DMS153 (cell line): ENCODE measurements at places on chromosomes 4 and X.

DNA sequence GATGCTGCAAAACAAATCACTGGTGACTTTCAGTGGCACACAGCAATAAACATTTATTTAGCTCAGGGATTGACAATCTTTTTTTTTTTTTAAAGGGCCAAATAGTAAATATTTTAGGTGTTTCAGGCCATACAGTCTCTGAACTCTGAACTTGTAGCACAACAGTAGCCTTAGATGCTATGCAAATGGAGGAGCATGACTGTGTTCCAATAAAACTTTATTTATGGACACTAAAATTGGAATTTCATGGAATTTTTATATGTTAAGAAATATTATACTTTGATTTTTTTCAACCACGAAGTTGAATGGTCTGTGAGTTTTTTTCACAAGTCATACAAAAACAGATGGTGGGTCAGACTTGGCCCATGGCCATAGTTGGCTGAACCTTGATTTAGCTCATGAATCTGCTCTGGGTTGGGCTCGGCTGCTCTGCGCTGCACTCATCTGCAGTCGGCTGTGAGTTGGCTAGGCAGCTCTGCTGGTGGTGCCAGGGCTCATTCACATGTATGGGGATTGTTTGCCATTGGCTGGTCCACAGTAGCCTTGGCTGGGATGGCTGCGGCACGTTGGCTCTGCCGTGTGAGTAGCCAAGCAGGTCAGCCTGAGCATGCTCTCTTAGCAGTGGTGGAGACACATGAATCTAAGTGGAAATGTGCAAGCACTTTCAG, 231.7 kb upstream of the PGRMC2 start:
- DNase-seq, result no peak

- DNase-seq, result no peak
These were observed 5.7 kb downstream of the DOK7 start for GRCh38 chr4:3468804-3469203.

GRCh38 chrX:79601341-79602131, 234.4 kb upstream of the ITM2A start:
- DNase-seq, result peak; percentile 62

- DNase-seq, result no peak
These were observed 8.2 kb upstream of the AFF1 start for GRCh38 chr4:86926435-86927086.

GRCh38 chrX:131840799-131841495, 182.2 kb upstream of the STK26 start:
- no peak for DNase-seq

- no peak for DNase-seq
These were observed 52.6 kb upstream of the NAP1L2 start for GRCh38 chrX:73267206-73267605.

- DNase-seq, result no peak
These were observed 23.9 kb upstream of the MSN start for GRCh38 chrX:65643531-65644052.

DNA sequence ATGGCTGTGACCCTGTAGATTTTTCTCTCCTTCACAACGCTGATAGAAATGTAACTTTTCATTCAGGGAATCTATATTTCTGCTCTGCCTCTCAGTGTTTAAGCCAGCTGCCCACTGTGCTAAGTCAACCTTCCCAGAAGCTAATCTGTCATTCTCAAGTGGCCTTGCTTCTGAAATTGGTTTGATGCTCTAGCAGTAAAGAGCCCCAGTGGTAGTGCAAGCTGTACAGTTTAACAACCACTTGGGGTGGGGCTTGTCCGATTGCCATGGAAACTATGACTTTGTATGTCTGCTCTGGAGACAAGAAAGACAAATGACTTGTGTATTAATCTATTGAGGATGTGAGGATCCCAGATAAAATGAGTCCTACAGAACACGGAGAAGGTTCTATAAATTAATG, 620.9 kb upstream of the GALNT7 start:
- DNase-seq, result peak; percentile 46

GRCh38 chr4:93659629-93660028, 168.9 kb upstream of the ATOH1 start:
- DNase-seq, result no peak

DNA sequence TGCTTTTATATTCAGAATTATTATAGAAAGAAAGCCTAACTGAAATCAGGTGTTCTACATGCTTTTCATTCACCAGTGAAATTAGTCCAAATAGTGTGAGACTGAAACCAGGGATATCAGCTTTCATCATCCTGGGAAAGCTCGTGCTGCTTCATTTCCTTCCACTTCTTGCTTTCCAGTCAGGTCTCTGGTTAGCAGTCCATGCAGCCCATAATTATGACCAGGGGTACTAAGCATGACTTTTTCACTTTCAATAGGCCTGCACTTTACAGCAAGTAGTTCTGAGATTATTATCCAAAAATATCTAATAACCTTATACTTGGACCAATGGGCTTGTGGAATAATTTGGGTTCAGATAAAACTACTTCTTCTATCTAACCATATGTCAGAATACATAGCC, 673.2 kb upstream of the MAGEB2 start:
- DNase-seq, result no peak

DNA sequence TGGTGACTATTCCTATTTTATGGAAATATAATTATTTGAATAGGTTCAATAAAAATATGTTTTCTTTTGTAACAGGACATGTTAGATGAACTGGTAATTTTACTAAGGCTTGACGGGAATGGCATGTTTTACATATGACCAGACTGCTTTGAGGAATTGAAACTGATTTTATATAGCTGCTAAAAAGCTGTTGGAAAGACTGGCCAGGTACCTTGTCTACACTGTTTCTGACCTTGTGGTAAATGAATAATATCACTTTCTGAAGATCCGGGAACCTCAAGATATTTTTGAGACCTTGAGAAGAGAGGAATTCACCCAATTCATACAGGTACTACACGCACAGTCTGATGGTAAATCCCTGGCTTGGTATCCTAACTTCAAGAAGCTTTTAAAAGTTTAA, 42.1 kb upstream of the USP46 start:
- no peak for DNase-seq

DNA sequence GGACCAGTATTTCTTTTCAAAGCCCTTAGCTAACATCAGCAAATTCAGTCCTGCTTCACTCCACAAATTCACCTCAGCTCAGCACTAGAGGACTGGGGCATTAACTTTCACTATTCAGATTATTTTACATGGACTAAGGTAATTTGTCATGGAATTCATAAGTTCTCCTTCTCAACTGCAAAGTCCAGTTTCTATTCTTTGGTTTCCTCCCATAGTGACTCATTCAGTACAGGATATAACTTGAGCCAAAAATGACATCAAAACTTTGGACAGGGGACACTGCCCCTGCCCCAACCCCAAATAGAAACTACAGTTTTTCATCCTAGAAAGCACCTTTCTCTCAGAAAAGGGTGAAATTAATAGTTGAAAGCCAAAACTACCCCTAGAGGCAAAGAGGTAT, 52.7 kb downstream of the COX7B2 start:
- DNase-seq, result no peak

- peak; percentile 19 for DNase-seq
These were observed at the start of gene STBD1 for GRCh38 chr4:76305971-76306881. Gene STBD1 (plus strand): TSS chr4:76306733. CDS start chr4:76306770, 37 bp downstream.

GRCh38 chrX:40237731-40238178, 140.0 kb upstream of the BCOR start:
- no peak for DNase-seq

DNA sequence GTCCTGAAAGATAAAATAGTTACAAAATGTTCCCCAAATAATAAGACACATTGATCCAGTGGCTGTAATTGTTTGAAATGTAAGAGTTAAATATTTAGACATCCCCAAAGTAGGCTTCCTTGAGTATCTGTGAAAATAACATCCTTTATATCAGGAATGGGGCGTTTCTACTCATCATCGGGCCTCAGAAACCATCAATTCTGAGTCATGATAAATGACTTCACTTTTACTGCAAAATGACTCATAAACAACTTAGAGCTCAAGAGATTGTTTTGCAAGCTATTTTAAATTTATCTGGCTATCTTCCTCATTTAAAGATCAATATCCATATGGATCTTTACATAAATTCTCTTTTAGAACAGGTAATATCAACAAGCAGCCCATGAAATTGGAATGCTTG, 369.4 kb upstream of the CNKSR2 start:
- no peak for DNase-seq

DNA sequence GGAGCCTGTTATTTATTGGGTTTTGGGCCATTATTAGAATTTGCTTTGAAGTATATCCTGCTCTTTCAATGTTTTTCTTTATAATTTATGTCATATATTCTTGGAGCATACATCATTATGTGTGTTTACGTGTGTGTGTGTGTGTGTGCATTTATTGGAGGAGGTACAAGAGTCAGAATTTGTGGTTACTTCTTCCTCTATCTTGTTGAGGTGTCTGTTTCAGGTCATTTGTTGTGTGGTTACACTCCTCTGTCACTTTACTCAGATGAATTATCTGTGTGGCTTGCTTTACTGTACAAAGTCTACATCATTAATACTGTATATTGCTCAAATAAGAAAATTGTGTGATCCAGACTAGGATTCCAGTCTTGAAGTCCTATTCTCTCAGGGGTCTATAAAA, 1957.4 kb upstream of the TENM3 start:
- DNase-seq, result no peak

- no peak for DNase-seq
These were observed 3.4 kb downstream of the CYBB start for GRCh38 chrX:37783305-37783704.

GRCh38 chrX:69107747-69108401, 57.4 kb downstream of the PJA1 start:
- DNase-seq, result no peak

- DNase-seq, result no peak
These were observed 102.1 kb upstream of the STS start for GRCh38 chrX:7045238-7045955.

GRCh38 chr4:176584031-176584606, 208.6 kb downstream of the VEGFC start:
- no peak for DNase-seq

DNA sequence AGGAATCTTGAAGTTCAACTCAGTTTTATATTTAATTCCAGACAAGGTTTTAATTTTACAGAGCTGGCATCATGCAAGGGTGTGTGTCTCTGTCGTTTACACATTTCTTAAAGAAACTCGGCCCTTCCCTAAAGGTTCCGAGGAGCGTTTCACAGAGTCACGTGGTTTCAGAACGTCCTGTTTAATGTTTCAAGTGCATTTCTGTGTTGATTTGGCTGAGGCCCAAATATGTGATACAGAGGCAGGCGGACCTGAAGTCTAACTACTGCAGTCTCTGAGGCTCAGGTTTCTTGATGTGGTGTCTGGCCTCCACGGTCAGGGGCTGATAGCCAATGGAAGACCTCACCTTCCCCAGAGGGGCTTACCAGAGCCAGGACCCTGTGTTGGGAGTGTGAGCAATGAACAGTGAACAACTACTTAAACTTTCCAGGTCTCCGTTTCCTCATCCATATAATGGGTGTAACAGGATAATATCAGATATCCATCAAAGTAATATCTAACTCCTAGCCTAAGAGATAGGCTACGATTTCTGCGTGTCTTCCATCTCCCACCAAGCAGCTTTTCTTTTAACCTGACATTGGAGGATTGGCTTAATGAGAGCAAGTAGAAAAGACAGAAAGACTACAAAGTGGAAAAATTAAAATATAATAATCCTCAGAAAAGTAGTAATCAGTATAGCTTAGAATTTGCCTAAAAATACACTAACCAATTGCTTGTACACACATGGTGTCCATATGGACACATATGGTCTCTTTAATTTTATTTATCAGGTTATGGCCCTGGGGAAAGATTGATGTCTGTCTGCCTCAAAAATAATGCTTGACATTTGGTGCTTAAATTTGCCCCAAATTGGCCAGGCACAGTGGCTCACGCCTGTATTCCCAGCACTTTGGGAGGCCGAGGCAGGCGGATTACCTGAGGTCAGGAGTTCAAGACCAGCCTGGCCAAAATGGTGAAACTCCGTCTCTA, 50.0 kb upstream of the TRIM2 start:
- DNase-seq, result peak; percentile 49

GRCh38 chr4:21476757-21477156, 471.8 kb downstream of the KCNIP4 start:
- no peak for DNase-seq

GRCh38 chr4:113574636-113575103, 186.9 kb downstream of the CAMK2D start:
- DNase-seq, result no peak

DNA sequence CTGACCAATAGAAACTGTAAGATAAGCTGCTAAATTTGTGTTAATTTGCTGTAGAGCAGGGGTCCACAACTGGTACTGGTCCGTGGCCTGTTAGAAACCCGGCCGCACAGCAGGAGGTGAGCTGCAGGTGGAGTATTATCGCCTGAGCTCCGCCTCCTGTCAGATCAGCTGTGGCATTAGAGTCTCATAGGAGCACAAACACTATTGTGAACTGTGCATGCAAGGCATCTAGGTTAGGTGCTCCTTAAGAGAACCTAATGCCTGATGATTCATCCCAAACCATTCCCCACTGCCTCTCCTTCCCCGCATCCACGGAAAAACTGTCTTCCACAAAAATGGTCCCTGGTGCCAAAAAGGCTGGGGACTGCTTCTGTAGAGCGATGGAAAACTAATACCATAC, 19.7 kb downstream of the FBXW7 start:
- DNase-seq, result no peak

- no peak for DNase-seq
These were observed 56.1 kb downstream of the AFF2 start for GRCh38 chrX:148556498-148556897.

DNA sequence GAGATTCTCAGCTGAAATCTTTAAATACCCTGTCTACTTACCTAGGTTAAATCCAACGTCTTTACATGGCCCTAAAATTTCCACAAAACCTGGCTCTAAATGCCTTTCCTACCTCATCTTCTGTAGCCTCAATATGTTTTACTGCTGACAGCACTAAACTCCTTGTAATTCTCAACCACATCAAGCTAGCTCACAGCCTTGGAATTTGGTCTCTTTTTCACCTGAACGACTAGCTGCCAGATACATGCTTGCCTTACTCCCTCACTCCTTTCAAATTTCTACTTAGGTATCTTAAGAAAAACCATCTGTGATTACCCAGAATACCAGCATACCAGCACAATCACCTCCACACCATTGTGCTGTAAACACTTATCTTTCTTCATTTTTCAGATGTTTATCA, 635.6 kb upstream of the PCDH10 start:
- no peak for DNase-seq

- DNase-seq, result no peak
These were observed 2017.6 kb upstream of the IGFBP7 start for GRCh38 chr4:59127743-59128142.

GRCh38 chr4:40838742-40839141, 89.0 kb downstream of the NSUN7 start:
- no peak for DNase-seq

- no peak for DNase-seq
These were observed 488.7 kb downstream of the TRIML1 start for GRCh38 chr4:188627892-188628291.

- no peak for DNase-seq
These were observed 2.7 kb upstream of the UGT2B15 start for GRCh38 chr4:68673143-68673542.

- no peak for DNase-seq
These were observed 77.1 kb downstream of the RBM47 start for GRCh38 chr4:40552536-40552935.
